Stimulated activated CD4-positive, alpha-beta T cell treated with anti-CD3 and anti-CD28 coated beads, Interleukin-15, amount 100 ng/mL, for 24 hours (primary cell): ENCODE measurements at places on chromosomes 7 and 10.

GRCh38 chr7:22680482-22680911, 46.5 kb upstream of the IL6 start:
- no peak for DNase-seq

DNA sequence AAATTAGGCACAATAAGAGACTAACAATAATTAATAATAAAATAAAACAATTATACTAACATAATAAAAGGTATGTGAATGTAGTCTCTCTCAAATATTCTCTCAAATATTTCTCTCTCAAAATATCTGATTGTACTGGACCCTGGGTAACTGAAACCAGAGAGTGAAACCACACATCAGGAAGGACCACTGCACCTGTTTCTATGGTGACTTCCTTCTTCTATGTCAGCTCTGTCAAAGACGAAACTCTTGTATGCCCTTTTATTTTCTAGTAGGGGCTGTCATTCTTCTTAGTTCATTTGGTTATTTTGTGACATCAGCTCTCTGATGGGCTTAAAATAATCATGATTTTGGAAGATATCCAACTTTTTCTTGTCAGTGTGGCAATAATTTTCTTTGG, 428.0 kb upstream of the TPK1 start:
- DNase-seq, result no peak

DNA sequence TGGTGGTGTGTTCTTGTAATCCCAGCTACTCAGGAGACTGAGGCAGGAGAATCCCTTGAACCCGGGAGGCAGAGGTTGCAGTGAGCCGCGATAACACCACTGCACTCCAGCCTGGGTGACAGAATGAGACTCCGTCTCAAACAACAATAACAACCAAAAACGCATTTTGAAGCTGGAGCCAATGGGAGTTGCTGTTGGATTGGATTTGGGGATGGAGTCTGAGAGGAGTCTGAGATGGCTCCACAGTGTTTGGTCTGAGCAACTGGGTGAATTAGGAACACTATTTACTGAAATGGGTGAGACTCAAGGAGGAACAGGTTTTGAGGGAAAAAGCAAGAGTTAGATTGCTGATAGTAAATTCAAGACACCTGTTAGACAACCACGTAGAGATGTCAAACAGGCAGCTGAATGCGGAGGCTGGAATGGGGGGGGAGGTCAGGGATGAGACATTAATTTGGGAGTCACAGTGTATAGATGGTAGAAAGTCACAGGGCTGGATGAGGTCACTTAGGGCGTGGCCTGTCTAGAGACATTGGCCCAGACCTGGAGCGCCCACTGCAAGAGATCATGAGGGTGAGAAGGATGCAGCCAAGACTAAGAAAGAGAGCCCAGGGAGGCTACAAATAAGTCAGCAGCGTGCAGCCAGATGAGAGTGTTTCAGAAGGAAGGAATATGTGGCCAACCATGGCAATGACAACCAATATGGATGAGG, 56.4 kb downstream of the CYCS start:
- DNase-seq, result no peak

- DNase-seq, result peak; percentile 51
These were observed 55.1 kb upstream of the ZPBP start for GRCh38 chr7:50147951-50148808.

GRCh38 chr10:29734962-29735627, 100.3 kb upstream of the SVIL start:
- DNase-seq, result peak; percentile 73
